Stimulated activated CD4-positive, alpha-beta T cell treated with anti-CD3 and anti-CD28 coated beads, Interleukin-4, amount 100 ng/mL, for 48 hours (primary cell): ENCODE measurements at places on chromosomes 5 and 9.

DNA sequence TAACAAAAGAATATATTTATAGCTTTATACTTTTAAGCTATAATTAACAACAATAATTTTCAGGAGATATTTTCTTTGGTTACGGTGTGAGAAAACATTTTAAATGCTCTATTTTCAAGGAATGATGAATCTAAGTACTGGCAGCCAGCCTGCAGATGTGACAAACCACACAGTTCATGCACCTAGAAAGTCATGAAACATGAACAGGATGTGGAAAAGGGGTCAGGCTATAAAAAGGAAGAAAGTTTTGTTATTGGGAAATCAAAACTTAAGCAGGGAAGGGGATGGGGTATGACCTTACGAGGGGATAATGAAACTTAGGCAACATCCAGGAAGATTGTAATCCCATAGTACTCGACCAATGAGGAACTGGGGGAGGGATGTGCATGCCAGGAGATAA lies 508.7 kb upstream of the GRAMD2B start:
- no peak for DNase-seq

GRCh38 chr5:131460867-131461572 lies 174.0 kb downstream of the RAPGEF6 start:
- DNase-seq: no peak

DNA sequence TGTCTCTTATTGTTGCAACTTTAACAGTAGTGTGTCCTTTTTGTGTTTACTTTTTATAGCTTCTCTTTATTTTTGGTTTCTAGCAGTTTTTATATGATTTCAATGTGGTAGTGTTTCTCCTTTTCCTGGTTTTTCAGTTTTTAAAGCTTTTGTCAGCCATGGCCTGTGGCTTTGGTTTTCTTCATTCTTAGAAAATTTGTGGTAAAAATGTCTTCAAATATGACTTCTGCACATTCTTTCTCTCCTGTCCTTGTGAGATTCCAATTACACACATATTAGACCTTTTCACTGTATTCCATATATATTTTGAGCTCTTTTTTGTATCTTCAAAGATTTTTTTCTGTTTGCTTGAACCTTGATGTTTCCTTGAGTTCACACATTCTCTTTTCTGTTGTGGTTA lies 180.5 kb downstream of the CNTLN start:
- DNase-seq: no peak

DNA sequence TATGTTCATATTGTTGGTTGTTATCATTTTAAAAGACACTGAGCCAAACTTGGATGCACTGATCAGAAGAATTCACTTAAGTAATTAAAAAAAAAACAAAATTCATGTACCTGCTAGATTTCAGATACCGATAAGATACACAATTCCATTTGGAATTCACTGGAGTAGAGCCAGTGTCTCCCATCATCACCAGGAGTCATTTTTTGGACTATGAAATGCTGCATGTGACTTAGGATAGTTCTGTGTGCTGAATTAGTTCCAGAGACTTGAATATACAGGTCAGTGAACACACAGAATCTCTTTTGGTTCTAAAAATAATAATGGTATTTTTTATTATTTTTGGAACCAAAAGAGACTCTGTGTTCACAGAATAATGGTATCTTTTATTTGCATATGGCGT lies 482.6 kb upstream of the PIK3R1 start:
- no peak for DNase-seq

- no peak for DNase-seq
Measured at GRCh38 chr5:1220831-1221230, 4.3 kb upstream of the SLC6A18 start.

DNA sequence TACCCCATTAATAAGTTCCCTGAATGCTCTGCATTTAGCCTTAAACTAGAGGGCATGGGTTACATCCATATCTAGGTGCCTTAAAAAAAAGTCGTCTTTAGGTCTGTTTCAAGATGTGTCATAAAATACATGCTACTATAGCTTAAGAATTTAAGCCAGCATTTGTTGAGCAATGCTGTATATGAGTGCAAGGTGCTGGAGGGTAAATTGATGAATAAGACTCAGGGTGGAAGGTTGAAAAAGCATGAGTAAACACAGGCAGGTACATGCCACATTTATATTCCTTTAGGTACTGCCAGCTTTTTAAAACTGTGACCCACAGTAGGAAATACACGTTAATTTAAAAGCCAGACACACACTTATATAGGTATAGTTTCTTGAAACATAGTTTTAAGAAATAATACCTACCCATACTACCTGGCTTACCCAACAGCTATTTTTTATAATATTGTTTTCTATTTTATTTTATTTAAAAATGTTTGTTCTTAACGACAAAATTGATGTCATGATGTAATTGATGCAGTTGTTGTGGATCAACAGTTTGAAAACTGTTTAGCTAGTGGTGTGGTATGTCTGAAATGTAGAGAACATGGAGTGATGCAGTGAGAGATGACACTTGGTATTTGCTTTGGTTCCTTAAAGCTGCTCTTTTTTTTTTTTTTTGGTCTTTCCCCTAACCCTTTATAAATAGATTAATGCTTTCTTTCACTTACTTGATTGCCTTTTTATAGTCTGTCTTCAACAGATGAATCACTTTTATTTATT lies 3.9 kb downstream of the HMGCR start:
- DNase-seq: no peak

GRCh38 chr5:143685246-143685815 lies 126.6 kb upstream of the HMHB1 start:
- no peak for DNase-seq

DNA sequence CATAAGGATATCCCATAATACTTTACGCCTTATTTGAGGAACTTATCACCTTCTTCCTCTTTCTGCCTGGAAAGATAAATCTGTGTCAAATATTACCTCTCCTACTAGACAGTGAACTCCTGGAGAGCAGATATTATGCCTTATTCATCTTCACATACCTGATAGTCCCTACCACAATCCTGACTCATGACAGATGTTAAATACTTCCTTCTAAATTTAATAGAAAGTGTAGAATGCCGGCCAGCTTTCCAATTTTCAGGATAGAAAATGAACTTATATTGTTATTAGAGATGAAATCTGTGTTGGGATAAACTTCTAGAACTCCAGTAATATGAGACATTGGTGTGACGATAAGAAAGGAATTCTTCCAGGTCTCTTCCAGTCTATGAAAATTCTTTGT lies 89.0 kb downstream of the GCNT4 start:
- no peak for DNase-seq

GRCh38 chr5:78889369-78890140 lies 95.6 kb downstream of the ARSB start:
- no peak for DNase-seq

- no peak for DNase-seq
Measured at GRCh38 chr5:127870914-127871313, 167.7 kb downstream of the CCDC192 start.

DNA sequence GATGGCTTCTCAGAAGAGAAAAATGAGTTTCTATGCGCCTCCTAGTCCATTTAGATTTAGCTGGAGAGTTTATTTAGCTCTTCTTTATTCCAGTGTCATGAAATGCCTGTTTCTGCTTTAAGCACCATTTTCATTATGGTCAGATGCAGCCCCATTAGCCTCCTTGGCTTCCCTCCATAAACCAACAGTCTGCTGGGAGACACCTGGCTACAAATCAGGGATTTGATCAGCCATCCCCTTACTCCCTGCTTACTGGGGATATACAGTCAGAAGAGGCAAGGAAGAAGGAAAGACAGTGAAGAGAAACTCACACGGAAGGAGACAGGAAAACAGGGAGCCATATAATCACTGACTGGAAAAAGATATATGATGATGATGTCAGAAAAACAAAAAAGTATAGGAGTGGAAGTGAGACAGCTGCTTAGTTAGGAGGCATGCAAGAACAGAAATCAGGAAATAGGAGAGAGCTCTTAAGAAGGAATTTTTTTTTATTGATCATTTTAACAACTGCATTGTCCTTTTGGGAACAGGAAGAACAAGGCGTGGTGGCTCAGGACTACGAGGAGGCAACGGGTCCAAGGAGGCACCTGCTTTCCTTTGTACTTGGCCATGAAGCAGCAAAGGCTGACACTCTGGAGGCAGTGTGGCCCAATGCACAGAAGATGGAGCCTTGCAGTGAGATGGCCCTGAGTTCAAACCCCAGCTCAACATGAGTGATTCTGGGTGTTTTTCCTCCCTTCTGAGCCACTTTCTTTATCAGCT lies 56.1 kb downstream of the MED27 start:
- DNase-seq: no peak

- no peak for DNase-seq
Measured at GRCh38 chr5:113092683-113093082, 116.1 kb downstream of the DCP2 start.

DNA sequence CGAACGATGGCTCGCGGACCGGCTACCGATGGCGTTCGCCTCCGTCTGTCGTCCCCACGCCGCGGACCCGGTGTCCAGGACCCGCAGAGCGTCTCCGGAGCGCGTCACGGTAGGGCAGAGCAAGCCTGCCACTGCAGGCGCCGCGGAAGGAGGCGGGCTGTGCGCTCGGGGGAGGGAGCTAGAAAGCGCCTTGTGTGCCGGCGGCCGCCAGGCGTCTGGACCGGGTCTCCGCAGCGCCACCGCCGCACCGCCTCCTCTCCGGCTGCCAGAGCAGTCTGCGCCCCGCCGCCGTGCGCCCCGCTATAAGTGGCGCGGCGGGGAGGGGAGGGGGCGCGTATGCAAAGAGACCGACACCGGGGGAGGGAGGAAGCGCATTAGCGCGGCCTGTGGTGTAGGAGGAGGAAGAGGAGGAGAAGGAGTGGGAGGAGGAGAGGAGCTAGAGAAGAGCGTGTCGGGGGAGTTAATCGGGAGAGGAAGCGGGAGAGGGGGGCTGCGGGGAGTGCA lies at the start of gene ENC1:
Gene ENC1, minus strand, starts transcription at position 279 of the 504 bp plus-strand sequence. CDS start 4,243 bp downstream, outside the sequence.
- peak; percentile 70 for DNase-seq

- no peak for DNase-seq
Measured at GRCh38 chr9:76643399-76644117, 120.7 kb upstream of the PCA3 start.

- DNase-seq: no peak
Measured at GRCh38 chr9:91026266-91026665, 224.6 kb downstream of the SYK start.

GRCh38 chr9:114283551-114284111 lies 39.3 kb upstream of the ORM1 start:
- DNase-seq: no peak

GRCh38 chr5:106262395-106262794 lies 1408.3 kb downstream of the EFNA5 start:
- DNase-seq: no peak

GRCh38 chr9:68522131-68522530 lies 18.6 kb downstream of the TMEM252 start:
- DNase-seq: no peak

GRCh38 chr5:61277190-61277589 lies 54.9 kb upstream of the ZSWIM6 start:
- no peak for DNase-seq

GRCh38 chr5:177455036-177455660 lies 8.5 kb downstream of the PRR7 start:
- DNase-seq: peak; percentile 87

DNA sequence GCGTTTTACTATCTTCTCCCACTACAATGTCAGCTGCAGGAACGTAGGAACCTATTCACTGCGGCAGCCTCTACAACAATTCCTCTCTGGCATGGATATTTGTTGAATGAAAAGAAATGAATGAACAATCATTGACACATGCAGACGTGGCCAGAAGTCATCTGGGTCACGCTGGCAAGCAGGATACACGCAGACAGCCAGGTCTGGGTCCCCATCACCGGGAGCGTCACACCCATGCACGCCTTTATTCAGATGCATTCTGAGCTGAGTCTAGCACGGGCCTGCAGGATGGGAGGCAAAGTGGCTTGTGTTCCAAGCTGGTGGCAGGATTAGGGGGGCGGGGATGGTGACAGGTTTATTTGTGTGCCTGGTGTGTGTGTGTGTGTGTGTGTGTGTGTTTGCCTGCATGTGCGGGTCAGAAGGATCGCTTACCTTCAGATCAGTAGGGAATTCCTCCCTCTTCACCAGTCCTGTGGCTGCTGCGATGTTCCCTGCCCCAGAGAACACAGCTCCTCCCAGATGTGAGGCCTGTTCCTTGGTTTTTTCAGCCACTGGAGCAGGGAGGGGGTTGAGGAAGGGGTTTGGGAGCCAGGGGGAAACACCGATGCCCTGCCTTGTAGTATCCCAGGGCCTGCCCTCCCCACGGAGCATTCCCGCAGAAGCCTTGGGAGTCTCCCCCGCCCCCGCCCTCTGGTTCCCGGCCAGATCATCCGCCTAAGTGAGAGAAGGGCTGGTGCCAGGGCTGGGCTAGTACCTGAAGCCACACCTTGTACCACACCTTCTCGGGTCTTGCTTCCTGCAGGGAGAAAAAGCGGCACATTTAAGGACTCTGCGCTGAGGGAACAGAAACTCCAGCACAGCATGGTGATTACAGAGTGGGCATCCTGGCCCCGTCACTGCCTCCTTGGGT lies 4.1 kb downstream of the SNCB start:
- DNase-seq: no peak

- DNase-seq: no peak
Measured at GRCh38 chr5:164027738-164028137, 522.3 kb downstream of the MAT2B start.

DNA sequence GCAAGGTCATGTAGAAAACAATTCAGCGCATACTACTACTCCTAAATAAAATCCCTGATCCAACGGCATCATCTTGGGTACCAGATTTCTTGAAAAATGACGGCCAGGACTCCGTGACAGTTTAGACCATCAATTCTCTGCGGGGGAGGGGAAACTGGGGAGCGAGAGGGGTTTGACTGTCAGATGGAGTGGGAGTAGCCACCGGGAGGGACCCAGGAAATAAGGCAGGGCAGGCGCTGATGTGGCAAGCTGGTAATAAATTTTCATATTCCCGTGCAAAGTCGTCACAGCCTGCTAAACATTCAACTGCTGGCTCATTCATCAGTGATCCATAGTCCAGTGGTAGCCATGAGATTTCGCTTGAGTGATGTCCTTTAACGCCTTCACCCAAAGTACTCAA lies 457 bp upstream of the CDH18 start:
- DNase-seq: no peak

DNA sequence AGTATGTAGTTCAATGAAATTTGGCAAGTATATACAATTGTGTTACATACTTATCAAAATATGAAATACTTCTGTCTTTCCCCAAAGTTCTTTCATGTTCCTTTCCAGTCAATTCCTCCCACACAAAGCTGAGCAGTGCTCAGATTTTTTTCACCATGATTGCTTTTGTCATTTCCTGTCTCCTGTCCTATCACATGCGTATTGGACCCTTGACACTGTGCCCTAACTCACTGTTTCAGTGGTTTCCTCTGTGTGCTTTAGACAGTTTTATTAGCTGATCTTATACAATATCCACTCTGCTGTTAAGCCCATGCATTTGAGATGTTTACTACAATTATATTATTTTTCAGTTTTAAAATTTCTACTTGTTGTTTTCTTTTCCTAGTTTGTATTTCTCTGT lies 463.6 kb upstream of the MEF2C start:
- no peak for DNase-seq

GRCh38 chr5:164809821-164810220 lies 1304.4 kb downstream of the MAT2B start:
- no peak for DNase-seq

GRCh38 chr5:147410496-147411358 lies 99.1 kb downstream of the DPYSL3 start:
- no peak for DNase-seq

DNA sequence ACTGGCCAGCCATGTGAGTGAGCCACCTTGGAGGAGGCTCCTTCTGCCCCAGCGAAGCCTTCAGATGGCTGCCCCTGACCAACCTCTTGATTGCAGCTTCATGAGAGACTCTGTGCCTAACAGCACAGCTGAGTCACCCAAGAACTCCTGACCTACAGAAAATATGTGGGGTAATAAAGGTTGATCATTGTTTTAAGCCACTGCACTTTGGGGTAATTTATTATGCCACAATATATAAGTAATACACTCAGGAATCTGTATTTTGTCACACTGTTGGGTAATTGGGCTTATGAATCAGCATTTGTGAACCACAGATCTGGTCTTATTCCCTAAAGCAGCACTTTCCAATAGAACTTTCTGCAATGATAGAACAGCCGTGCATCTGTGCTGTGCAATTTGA lies 24.4 kb upstream of the VDAC1 start:
- no peak for DNase-seq
